Myocyte (in vitro differentiated cells): ENCODE measurements at places on chromosomes 2 and 18. TPM values are rescaled to one million over a fixed set of nuclear protein-coding genes. Genes with fewer than 3 reads are reported as not detected.

Gene NT5DC4
- not detected in 2 replicates for total RNA-seq

Gene TMEM200C
- total RNA-seq, result not detected in 2 replicates

Gene SERPINB10
- total RNA-seq, result not detected in 2 replicates

Gene RAB6C
- total RNA-seq, result not detected in 2 replicates

DNA sequence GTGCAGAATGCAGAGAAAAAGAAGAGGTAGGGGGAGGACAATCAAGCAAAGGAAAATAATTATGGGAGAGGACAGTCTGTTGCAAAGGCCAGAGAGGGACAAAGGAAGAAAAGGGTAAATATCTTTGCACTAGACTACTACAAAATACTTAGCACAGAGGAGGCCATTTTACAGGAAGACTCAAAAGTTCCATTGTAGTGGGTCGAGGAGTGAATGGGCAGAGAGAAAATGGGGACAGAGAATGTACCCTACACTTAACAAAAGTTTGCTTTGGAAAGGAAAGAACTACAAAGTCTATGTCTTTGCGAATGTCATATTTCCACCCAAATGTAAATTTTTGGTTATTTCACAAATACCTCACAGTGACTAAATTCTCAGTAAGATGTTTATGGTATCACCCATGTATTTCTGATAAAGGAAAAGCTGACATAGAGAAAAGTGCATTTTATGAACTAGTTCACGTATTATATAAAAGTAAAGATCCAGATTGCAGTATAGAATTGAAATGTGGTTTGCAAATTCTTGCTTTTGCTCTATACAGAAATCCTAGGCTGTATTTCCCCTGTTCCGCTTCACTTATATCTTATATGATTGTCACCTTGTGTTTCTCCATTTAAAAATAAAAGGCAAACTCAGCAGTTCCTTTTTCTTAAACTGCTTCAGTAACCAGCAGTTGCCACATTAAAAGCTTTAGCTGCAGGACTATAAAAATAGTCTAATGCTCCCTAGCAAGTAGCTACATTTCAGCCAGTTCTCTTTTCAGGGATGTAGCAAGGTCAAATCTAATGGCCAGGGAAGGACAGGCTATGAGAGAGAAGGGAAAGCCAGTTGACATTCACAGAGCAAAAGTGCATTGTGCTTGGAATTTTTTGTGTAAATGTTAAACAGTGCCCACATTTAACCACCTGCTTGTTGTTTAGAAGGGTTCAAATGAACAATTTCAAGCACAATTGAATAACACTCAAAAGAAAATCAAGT is 79.7 kb upstream of the CYTIP start:
- no peak for DNase-seq

GRCh38 chr18:28422577-28422976 is 245.6 kb upstream of the CDH2 start:
- DNase-seq, result no peak

GRCh38 chr18:48304906-48305693 is 104.1 kb downstream of the ZBTB7C start:
- DNase-seq, result no peak

DNA sequence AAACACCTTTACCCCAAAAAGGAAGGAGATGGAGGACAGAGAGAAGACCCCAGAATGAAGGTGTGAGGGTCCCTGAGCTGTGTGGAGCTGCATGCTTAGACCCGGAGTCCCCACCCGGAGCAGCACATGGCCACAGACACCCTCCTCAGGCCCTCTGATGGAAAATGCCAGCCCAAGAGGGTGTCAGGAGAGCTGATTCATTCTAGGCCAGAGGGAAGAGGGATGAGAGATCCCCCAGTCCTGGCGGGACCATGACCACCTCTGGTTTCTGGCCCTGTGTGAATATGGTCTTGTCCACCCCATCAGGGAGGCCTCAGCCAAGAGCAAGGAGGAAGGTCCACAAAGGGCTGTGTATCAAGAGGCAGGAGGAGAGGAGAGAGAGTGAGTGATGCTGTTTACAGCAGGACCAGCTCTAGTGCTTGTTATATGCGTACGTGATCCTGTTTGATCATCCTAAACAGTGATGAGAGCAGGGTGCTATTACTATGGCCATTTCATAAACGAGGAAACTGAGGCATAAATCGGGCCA is 186.6 kb upstream of the HAAO start:
- no peak for DNase-seq

DNA sequence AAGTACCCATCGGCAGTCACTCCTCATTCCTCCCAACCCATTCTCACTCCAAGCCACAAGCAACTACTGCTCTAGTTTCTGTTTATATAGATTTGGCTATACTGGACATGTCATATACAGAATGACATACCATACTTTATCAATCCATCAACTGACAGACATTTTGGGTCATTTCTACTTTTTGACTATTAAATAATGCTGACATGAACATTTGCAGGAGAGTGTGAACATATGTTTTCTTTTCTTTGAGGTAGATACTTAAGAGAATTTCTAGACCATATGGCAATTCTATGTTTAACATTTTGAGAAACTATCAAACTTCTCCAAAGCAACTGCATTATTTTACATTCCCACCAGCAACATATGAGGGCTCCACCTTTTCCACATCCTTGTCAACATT is 32.6 kb downstream of the NMUR1 start:
- no peak for DNase-seq

DNA sequence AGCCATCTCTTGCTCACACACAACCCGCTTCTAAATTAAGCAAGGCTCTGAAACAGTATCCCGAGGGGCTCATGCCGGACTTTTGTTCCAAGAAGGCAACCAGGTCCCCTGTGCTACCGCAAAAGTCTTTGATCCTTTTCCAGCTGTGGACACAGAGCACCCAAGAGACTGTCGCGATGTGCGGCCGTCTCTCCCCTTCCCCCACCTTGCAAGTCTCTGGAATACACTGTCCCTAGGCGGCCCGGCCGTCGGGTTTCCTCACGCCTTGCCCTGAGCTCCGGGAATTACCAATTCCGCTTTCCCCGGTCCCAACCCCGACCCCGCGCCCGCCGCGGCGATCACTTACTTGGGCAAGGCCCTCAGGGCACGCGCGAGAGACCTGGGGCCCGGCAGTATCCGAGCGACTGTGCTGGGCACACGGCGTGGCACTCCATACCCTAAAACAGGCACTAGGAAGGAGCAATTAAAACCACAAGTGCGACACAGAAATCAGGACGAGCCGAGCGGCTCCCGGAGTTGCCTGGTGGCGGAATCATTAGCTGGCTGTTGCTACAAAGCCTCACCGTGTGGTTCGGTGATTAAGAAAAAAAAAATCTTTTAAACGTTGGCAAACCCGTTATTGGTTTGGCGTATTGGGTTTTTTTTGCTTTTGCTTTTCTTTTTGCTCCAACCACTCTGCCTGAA is 2.2 kb upstream of the DLX1 start:
- DNase-seq, result no peak

DNA sequence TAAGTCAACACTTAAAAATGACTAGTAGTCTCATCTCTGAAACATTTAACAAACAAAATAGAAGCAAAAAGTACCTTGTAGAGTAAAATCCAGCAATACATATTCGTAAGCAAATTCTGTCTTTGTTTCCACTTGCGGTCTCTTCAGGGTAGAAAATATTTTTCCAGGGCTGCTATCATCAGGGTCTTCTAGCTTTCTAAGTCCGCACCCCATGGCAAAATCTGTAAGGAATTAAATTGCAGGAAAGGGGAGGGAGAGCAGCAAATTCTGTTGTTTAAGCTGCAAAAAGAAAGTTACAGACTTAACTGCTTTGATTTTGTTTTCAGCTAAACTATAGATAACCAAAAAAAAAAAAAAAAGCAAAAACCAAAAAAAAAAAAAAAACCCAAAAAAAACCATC is at the start of gene RFTN2:
Gene RFTN2, minus strand, starts transcription at position 342 of the 400 bp plus-strand sequence. Its CDS starts 129 bp downstream, at position 213.
- DNase-seq, result peak; percentile 37

- no peak for DNase-seq
Measured at GRCh38 chr2:116877274-116877673, 937.2 kb upstream of the DDX18 start.

DNA sequence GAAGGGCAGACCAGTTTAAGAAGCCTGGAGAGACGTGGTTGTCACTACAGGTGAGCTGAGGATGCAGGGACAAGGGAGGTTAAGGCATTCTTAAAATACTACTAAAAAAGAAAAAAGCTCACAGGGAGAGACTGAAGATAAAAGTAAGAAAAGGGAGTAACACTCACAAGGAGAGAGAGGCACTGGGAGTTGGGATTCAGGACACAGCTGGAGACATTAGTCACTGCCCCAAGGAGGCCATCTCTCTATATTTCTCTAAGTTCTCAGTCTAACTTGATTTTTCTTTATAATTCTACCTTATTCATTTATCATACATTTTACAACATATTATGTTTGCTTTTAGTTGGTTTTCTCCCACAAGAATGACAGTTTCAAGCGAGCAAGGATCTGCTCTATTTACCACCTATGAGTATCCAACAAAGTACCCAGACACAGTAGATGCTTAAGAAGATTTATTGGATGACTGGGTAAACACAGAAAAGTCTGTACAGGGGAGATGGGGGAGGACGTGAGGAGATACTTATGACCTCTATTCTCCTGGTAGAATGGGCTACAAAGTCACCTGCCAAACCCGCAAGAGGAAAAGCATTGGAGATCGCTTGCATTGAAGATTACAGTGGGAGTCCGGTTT is 2.2 kb downstream of the SERPINE2 start:
- no peak for DNase-seq
